ENCODE measurements at places on chromosomes 6 and 20.

- DNase-seq = no peak
Measured at GRCh38 chr20:24808616-24809015, 140.5 kb upstream of the CST7 start.

DNA sequence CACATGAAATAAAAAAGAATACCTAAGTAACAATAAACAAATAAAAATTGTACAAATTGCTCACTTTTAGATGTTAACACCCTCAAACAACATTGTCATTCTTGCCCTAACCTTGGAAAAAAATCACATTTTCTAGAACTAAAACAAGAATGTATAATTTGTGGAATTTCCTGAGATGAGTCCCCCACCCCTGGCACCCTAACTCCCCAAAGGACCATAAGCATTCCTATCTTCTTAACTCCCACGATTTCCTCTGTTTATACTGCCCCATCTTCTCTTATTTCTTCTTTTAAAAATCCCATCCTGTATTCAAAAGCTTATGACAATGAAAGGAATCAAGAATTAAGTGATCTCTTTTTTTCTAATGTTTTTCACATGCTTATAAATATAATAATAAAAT lies 70.9 kb downstream of the IBTK start:
- no peak for DNase-seq

GRCh38 chr6:154542747-154543146 lies 32.3 kb upstream of the CNKSR3 start:
- DNase-seq = no peak

DNA sequence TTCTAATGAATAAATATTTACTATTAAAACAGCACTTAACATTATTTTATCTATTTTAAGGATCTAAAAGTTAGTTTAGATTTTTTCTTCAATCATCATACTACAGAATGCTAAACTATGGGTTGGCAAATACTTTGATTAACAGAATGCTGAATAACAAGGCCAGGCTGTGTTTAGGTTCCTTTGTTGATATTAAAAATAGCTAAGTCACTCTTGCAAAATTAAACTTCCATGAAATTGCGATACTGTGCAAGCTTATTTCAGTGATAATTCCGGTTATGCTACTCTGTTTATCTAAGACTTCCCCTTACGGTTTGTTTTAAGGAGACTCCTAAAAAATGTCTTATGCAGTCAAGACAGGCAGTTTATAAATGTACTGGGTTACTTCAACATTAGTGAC lies 2.8 kb downstream of the RNF24 start:
- no peak for DNase-seq

DNA sequence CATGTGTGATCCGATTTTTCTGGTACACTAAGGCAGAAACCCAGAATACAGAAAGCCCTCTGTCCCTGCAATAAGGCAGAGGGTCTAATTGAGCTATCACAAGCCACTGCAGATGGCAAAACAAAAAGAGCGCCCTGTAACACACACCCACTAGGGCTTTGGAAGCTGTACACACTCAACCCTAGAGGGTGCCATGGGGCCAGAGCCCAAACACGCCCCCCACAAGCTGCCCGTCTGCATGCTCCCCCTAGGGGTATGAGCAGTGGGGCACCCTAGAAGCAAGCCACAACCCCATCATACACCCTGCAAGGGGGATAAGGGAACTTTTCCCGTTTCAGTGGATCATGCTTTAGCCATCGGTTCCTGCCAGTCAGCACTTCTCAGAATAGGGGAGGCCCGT lies 62.2 kb upstream of the PDE10A start:
- DNase-seq = no peak

All from stimulated activated effector memory CD8-positive, alpha-beta T cell treated with anti-CD3 and anti-CD28 coated beads, Interleukin-12 subunit alpha, Interleukin-12 subunit beta, amount 100 ng/mL, for 72 hours (primary cell).